ENCODE measurements at places on chromosomes 11 and 22. TPM values are rescaled to one million over a fixed set of nuclear protein-coding genes. Genes with fewer than 3 reads are reported as not detected.

Gene HEPN1
- total RNA-seq = not detected

Gene GAS2
- total RNA-seq = 18.8 TPM

Gene OR4D9
- total RNA-seq = not detected

Gene OR51B4
- 2.0 TPM for total RNA-seq

Gene GDPD4
- total RNA-seq = not detected

Gene SCGB1C1
- total RNA-seq = not detected

Gene MRGPRX3
- not detected for total RNA-seq

Gene ARHGAP20
- 23.0 TPM for total RNA-seq

Gene SERPIND1
- 0.16 TPM for total RNA-seq

Gene KRTAP5-7
- total RNA-seq = 0.26 TPM

Gene SLC1A2
- 17.9 TPM for total RNA-seq

Gene KRTAP5-2
- total RNA-seq = not detected

Gene PGA5
- total RNA-seq = 0.69 TPM

Gene FAM168A
- total RNA-seq = 31.4 TPM

Gene ACTN3
- not detected for total RNA-seq

Gene YAP1
- total RNA-seq = 129 TPM

Gene GRK3
- total RNA-seq = 15.8 TPM

Gene FGF3
- not detected for total RNA-seq

Gene OTOG
- 0.05 TPM for total RNA-seq
